Hindlimb muscle (tissue), 1 donor: ENCODE measurements at places on chromosomes 4 and X. TPM values are rescaled to one million over a fixed set of nuclear protein-coding genes. Genes with fewer than 3 reads are reported as not detected.

Gene TBCK
- polyA plus RNA-seq = 22.3 TPM

Gene THAP9
- 7.8 TPM for polyA plus RNA-seq

Gene QRFPR
- polyA plus RNA-seq = 0.97 TPM

Gene CYLC1
- not detected for polyA plus RNA-seq

Gene TEX13C
- not detected for polyA plus RNA-seq

Gene PNMA5
- polyA plus RNA-seq = 0.06 TPM

Gene MAGEA4
- polyA plus RNA-seq = not detected

Gene ASB9
- 3.5 TPM for polyA plus RNA-seq

Gene F8A1
- polyA plus RNA-seq = 9.6 TPM

Gene JCHAIN
- 0.93 TPM for polyA plus RNA-seq

Gene ZMAT1
- 4.1 TPM for polyA plus RNA-seq

Gene PRPS2
- polyA plus RNA-seq = 7.7 TPM

Gene HMGB3
- 50.1 TPM for polyA plus RNA-seq

Gene SUPT20HL1
- polyA plus RNA-seq = not detected

- no peak for DNase-seq
These were observed 16.3 kb downstream of the PDS5A start for GRCh38 chr4:39961311-39961877.

DNA sequence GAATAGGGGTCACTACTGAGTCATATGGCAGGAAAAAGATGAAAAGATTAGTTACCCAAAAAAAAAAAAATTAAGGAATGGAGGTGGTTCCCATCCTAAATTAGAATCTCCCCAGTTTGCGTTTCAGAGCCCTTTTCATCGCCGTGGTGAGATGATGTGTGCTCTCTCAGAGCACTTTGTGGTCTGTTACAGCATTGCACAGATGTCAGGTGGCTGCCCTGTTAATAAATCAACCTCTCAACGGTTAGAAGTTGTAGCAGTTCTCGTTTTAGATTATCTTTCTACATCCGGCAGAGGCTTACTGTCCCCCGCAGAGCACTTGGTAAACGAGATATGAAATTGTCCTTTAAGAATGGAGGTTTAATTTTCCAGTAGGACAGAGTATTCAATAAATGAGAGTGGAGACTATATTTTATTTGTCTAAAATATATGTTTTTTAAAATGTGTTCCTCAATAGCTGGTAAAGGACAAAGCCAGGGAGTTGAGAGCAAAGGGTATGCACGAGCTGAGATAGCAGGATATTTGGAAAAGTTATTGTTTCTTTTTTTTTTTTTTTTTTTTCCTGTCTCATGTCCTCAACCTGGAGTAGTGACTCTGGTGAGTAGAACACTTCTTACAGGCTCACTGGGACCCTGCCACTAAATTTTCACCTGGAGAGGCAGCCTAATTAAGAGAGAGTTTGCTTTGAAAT is 26.9 kb downstream of the AFF1 start:
- no peak for DNase-seq

GRCh38 chr4:134812611-134813010 is 611.0 kb upstream of the PABPC4L start:
- no peak for DNase-seq

DNA sequence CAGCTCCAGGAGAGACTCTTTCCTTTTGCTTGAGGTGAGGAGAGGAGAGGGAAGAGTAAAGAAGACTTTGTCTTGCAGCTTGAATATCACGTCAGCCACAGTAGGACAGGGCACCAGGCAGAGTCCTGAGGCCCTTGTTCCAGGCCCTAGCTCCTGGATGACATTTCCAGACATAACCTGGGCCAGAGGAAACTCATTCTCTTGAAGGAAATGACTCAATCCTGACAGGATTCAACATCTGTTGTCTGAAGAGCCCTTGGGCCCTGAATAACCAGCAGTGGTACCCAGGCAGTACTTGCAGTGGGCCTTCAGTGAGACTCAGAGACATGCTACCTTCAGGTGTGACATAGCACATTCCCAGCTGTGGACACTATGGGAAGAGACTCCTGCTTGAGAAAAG is 62.8 kb downstream of the FGF16 start:
- no peak for DNase-seq

- no peak for DNase-seq
These were observed 59.5 kb downstream of the DDX60 start for GRCh38 chr4:168259096-168259495.

- no peak for DNase-seq
These were observed 15.3 kb upstream of the XPNPEP2 start for GRCh38 chrX:129723511-129723910.

- no peak for DNase-seq
These were observed 41.8 kb upstream of the AP1AR start for GRCh38 chr4:112189754-112190153.

DNA sequence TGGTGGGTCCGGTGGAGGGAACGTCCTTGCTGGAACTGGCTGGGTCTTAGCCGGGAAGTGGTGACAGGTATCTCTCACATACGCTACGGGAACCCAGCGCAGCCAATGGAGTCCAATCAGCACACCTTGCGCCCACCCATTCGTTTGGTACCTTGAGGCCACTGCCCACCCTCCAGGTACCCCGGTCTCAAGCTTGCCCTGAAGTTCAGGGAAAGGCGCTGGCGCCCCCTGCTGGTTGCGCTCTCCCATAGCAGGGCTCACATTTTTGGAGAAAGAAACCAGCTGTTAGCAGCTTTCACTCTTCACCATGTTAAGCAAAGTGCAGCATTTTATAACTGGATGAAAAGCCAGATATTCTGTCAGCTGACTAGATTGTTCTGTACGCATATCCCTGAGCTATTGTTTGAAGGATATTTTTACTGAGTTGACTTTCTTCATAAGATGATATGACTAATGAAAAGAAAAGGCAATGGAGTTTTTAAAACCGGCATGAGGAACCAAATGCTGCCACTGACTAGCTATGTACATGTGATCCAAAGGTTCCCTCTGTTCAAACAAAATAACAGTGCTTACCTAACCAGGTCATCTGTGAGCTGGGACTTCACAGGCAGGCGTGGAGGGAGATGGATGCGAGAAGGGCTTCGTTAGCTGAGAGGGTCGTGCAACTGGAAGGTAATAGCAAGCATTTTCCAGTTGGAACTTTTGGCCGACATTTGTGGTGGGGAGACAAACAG is 43.7 kb downstream of the OTOP1 start:
- DNase-seq = no peak

- DNase-seq = no peak
These were observed 66.9 kb downstream of the NCAPG start for GRCh38 chr4:17877661-17878060.

GRCh38 chr4:87851332-87851731 is 18.6 kb downstream of the MEPE start:
- no peak for DNase-seq

- no peak for DNase-seq
These were observed 341.1 kb downstream of the GBA3 start for GRCh38 chr4:23033796-23034195.

DNA sequence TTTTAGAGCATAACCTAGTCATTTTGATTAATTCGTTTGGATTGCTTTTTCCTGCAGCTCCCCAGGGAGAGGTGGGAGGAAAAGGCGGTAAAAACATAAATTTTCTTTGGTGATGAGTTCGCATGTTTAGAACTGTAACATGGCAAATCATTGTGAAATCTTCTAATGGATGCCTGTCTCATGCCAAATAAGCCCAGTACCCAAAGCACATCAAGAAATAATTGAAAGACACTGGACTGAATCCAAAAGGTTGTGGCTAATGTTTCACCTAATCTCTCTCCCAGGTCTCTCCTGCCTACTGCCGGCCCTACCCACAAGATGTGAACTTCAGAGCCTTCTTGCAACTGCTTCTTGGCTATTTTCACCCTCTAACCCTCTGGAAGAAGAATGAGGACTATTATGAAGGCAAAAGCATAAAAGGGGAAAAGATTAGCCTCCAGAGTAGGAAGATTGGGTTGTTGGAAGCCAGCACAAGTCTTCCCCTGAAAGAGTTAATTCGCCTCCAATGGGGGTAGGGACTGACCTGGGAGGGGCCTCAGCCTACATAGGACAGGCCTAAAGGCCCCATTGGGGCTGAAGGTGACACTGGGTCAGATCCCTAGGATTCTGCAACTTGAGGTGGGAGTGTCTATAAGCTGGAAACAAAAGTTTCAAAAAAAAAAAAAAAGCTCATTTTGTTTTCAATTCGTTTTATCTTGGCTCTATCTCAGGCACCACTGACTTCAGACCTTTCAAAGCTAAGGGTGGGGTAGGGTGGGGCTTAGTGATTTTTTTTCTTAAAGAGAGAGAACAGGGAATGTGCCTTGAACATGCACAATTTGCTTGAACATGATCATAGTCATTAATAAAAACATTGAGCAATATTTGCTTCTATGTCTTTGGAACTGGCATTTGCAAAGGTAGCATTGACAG is 278.6 kb upstream of the KLF3 start:
- no peak for DNase-seq

DNA sequence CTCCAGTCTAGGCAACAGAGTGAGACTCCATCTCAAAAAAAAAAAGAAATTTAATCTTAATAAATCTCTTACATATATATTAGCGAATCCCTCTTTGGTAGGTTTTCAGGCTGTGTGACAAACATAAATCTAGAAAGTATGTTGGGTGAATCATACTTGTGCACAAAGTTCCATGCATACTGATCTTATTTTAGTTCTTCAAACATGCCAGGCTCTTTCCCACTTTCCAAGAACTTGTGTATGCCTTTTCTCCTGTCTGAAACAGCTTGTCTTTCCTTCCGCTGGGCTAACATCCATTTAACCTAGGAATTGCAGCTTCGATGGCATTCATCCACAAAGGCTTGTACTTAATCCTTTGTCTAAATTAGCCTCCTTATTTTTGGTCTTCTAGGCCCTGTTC is 156.6 kb upstream of the CASK start:
- no peak for DNase-seq

- DNase-seq = no peak
These were observed 529.4 kb upstream of the ATOH1 start for GRCh38 chr4:93299118-93299517.
